HEK293T (cell line): ENCODE measurements at places on chromosomes 2 and 18.
A peak's percentile ranks its signal among the peaks of the same experiment; 100 is the strongest.

- DNase-seq = no peak
Observed at GRCh38 chr18:22524783-22525182, 107.1 kb upstream of the CTAGE1 start.

- no peak for DNase-seq
Observed at GRCh38 chr2:1278861-1279260, 134.4 kb upstream of the TPO start.

DNA sequence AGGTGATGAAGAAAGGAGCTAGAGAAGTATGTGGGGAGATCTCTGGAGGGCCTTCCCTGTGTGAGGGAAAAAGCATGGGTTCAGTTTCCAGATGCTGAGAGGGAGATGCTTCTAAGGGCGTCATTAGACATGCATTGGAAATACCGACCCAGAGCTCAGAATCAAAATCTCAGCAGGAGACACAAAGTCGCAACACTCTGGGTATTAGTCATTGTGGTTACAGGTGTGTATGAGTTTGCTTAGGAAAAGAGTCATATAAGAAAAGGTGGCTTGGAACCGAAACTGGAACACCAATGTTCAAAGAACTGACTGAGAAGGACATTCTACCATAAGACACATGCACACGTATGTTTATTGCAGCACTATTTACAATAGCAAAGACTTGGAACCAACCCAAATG lies 477.1 kb downstream of the FBXO15 start:
- no peak for DNase-seq

- DNase-seq = no peak
Observed at GRCh38 chr18:9665314-9665713, 42.8 kb upstream of the RAB31 start.

DNA sequence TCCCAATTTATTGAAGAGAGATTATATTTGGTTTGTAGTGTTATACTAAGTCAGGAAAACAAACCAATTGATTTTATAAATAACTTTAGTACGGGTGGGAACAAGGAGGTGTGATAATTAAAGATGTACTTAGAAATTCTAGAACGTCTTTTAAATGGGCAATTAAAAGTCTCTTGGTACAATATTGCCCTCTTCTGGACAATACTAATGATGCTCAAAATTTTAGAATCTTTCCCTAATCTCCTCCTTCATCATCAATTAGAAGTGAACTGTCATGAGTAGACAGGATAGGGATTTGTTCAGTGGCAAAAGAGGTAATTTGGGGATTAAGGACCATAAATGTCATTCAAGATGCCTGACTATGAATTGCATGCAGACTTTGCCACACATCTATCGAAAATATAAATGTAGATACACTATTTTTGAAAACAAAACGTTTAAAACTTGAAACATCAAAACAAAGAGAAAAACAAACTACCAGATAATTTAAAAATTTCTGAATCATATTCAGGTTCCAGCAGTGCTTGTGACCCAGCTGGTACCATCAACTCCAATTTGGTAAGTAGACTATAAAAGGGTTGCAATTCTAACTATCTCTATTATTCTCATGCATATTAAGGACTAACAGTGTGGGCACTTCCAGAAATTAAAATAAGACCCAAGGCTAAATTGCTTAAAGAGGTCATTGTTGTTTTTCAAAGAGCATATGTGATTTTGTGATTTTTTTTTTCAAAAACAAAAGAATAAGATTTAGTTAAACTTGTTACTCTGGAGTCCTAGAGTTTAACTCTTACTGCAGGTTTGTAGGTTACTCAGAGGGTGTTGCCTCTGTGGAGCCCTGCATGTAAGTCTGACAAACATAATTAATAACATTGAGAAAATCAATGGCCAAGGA lies 123.5 kb downstream of the LAMA3 start:
- DNase-seq = peak; percentile 46

DNA sequence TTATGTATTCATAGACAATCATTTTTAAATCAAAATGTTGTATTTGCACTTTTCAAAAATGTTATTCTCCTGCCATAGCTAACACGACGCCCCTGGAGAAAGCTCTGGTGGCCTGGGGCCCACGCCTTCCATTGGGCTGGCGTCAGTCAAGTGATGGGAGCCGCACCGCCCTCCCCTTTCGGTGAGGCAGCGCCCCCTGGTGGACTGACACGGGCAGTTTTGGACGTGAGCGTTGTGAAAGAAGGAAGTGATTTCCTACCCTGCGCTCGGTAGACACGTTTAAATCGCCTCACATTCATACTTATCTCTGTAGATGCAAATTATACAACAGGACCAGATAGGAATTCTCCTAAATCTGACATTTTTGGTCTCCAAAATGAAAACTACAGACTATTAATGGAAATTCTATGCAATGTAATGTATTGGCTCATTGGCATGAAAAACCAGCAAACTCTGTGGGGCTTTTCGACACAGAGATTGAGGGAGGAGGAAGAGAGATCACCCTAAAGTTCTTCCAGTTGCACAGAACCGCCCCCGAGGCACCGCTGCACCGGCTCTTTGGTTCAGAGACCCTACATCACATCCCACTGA lies 326.2 kb upstream of the SOX11 start:
- peak; percentile 73 for DNase-seq

GRCh38 chr18:76461148-76461547 lies 33.9 kb downstream of the ZNF516 start:
- no peak for DNase-seq
